ENCODE measurements at places on chromosomes 4 and X.

GRCh38 chrX:118554511-118554910, 58.9 kb downstream of the DOCK11 start:
- DNase-seq = no peak

GRCh38 chrX:27163236-27163635, 299.9 kb downstream of the PPP4R3C start:
- DNase-seq = no peak

DNA sequence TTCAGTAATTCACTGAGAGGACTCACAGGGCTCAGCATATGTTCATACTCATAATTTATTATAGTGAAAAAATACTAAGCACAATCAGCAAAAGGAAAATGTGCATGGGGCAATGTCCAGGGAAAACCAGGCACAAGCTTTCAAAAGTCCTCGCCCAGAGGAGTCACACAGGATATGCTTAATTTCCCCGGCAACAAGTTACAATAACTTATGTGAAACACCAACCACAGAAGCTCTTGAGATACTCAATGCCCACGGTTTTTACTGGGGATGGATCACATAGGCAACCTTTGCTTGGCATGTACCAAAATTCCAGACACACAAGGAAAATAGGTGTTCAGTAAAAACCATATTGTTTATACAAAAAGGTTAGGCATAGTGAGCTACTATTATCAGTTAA, 38.5 kb upstream of the STPG2 start:
- DNase-seq = no peak

DNA sequence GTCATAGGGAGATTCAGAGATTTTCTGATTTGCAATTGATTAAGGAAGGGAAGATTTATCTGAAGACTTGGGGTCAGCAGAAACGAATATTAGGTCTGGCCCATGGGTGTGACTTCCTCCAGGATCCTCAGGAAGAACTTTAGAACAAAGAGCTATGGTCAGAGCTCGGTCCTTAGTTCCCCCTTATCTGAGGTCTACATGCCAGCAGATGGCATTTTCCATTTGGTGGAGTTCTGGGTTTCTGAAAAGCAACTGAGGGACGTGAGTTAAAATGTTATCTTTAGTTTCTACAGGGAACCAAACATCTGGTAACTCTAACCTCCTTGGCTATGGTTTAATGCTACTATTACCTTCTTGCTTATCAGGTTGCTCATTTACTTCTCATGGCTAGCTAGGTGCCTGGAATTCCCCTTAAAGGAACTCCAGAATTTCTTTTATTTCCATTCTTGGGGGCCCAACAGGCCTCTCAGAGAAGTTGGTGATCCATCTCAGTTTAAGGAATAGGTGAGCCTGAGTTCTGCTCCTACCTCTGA, 40.7 kb downstream of the KLF3 start:
- DNase-seq = no peak

DNA sequence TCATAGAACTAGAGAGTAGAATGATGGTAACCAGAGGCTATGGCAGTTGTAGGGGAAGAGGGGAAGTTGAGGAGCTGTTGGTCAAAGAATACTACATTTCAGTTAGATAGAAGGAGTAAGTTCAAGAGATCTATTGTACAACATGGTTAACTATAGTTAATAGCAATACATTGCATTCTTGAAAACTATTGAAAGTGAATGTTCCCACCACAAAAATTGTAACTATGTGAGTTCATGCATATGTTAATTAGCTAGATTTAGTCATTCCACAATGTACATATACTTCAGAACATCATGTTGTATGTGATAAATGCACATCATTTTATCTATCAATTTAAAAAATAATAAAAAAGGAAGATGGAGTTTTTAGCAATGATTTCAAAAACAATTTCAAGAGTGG, 125.3 kb upstream of the IL15 start:
- no peak for DNase-seq

DNA sequence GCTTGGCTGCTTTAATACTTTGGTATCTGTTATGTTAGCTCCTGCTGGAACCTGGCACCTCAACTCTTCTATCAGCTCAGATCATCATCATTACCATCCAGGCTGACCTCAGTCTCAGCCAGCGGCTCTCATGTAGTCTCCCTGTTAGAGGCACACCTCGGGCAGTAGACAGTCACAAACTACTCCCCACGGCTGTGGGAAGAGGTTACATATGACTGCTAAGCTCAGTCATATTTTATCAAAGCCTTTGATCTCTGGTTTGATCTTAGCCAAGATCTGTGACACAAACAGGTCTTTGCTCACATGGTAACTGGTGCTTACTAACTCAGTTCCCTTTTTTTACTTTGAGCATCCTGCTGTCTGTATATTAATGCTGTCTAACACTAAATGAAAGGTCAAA, 384.9 kb downstream of the CENPC start:
- DNase-seq = peak; percentile 3

DNA sequence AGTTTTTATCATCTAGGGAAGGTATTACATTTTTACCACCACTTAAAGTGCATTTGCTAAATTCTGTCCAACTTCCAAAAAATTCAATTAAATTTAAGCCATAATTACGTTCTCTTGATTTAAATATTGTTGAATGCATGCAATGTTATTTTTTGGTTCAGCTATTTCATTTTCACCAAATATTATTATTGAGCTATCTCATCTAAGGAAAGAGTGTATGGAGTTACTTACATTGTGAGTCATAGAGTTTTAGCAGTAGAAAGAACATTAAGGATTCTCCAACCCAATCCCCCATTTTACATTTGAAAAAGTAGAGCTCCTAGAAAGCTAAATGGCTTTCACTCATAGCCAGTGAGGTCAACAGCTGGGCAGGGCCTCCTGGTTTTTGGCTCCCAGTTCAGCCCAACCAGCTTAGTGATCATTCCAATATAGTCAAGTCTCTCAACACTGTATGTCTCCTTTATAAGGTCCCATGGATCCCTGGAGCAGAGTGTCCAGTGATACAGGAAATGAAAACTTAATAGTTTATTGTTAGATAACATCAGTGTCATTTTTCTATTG, 60.5 kb downstream of the NDNF start:
- no peak for DNase-seq

DNA sequence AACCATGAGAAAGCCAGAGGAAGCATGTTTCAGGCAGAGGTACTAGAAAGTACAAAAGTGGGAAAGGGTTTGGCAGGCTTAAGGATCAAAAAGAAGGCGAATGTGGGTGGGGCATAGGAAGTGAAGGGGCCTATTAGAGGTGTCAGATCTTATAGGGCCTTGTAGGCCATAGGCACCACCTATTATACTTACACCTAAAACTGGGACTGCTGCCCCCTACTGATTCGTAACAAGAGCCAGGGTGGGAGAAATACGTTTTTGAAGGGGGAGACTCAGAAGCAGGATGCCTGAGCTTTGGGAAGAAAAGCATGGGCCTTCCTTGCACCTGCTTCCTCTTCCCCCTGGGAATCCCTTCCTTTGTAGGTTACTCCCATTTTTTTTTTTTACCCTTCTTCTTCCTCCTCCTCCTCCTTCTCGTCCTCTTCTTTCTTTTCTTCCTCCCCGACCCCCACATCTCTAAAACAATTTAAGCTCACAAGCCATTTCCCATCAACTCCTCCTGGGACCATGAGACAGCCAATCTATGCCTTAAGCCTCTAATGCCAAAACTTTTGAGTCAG, 40.7 kb upstream of the GPC3 start:
- DNase-seq = no peak

DNA sequence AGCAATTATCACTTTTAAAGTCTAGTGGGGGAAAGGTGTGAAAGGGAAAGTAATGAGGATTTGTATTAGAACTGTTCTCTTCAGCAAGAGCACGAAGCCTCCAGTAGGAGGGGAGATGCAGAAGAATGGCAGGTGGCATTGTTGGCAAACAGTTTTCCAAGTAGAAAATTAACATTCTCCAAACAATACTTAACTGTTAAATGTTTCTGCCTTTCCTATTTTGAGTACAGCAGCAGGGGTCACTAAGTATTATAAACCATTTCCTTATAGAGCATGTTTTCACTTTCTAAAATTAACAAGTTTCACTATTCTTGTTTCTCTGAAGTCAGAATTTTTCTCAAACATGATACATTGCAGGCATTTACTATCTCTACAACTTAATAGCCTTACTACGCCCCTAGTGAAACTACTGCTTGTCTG, 58.7 kb downstream of the LEF1 start:
- DNase-seq = no peak

- DNase-seq = no peak
Measured at GRCh38 chrX:133394765-133395164, 20.5 kb downstream of the GPC4 start.

- peak; percentile 26 for DNase-seq
Measured at GRCh38 chr4:74109116-74109869, 10.3 kb upstream of the CXCL2 start.

DNA sequence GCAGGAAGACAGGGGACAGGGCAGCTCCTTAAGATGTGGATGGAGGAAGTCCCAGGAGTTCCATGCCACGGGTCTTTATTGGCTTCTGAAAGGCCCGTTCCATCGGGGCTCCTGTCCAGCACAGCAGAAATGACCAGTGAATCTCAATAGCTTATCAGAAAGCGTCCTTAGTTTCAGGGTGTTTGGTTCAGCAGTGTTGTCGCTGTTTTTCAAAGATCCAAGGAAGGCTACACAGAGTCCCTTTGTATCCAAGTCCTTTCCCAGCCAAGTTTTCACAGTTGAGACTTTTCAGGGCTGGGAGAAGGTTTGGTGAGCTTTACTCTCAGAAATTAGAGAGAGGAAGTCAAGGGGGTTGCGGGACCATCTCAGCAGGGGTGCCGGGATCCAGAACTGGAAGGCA, 5.0 kb upstream of the ZCCHC4 start:
- no peak for DNase-seq

DNA sequence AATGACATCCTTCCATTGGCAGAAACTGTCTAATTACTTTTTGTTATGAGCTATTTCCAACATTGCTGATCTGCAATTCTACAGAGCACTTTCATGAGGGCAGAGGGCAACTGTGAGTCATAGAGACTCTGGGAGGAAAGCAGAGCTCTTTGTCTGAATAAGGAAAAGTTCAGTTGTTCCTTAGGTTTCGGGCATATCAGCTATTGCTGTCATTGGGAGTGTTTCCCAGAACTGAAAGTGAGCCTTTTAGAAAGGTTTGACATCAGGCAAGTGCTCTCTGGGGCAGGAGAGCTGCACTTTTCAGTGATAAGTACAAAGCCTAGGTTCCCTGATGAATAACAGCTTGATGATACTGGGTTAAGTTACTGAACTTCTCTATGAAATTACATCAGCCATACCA, 119.2 kb upstream of the EDNRA start:
- no peak for DNase-seq

DNA sequence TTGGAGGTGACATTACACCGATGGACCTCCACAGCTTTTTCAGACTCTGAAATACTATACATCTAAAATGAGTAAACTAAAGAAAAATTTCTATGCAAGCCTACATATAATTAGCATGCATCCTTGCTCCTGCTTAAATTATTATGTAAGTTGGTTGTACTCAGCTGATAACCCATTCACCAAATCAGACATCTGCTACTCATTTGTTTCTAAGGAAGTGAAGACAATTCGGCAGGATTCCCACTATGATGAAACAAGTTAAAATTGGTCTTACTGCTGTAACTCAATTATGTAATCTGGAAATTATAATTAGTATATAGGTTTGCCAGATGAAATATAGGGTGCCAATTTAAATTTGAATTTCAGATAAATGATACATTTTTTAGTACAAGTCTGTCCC, 59.5 kb upstream of the FGF13 start:
- DNase-seq = no peak

DNA sequence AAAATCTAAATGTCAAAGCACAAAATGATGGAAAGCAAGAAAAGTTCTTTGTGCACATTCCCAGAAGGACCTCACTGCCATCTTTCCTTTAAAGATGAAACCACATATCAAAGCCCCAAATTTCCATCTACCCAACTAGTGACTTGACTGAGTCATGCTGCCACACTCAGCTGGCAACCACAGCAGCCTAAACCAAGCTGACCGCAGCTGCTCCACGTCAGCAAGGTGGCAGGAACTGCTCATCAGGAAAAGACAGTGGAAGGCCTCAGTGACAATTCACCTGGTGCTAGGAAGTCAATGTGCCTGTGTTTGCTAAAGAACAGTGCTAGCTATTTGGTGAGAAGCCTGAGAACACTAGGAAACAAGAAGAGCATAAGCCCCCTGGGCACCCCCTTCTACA, 26.1 kb downstream of the ACOX3 start:
- DNase-seq = no peak

DNA sequence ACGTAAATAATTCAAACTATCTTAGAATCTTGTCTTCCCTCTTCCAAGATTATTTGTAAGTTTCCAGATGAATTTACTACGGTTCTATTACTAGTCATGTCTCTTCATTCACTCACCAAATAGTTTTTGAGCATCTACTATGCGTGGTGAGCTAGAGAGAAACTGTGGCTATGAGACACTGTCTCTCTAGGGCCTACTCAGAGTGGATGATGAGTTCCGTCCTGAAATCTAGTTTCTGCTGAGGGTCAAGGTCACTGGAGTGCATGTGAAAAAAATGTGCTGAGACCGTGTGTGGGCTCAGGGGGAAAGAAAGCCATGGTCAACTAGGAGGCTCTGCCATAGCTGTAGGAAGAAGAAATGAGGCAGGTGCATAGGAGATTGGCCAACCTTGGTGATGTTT, 320.2 kb upstream of the GATB start:
- DNase-seq = no peak

GRCh38 chrX:77398330-77398954, 48.7 kb upstream of the FGF16 start:
- DNase-seq = no peak

DNA sequence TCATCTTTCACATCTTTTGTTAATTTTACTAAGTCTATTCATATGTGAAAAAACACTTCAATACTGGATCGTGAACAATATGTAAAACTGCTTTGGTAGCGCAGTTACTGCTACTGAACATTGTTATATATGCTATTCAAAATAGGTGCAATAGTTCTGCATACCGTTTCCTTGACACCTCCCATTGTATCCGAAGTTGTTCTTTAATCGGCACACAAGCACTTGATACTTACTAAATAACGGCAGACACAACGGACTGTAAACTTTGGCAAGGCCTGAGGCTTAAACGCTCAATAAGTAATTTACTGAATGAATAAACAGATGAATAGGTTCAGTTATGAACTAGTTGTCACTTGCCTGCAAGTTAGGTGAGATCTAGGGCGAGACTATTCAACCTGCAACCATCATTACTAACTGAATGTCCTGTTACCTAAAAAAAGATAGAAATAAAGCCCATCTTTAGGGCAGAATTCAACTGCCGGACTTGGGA, 620 bp downstream of the ANAPC10 start:
- DNase-seq = no peak

DNA sequence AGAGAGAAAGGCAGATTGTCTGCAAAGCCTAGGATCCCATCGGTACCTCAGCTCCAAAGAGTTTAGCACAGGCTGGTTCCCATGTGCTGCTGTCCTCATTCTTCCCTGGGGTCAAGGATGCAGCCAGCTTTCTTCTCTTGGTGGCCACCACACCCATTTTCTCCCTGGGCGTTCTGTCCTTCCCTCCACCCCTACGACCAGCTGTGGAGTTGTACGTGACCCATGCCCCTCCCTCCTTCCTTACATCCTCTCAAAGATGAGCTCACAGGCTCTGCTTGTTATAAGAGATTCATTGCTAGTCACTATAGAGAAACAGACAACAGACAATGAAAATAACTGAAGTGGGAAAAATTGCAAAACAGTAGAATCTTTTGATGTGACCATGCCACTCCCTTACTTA, 74.0 kb upstream of the KLF3 start:
- no peak for DNase-seq

- no peak for DNase-seq
Measured at GRCh38 chr4:23779839-23780238, 110.0 kb downstream of the PPARGC1A start.

- DNase-seq = no peak
Measured at GRCh38 chr4:6969826-6970800, 60.5 kb downstream of the TBC1D14 start.
